ENCODE measurements at places on chromosomes 7 and 10.

GRCh38 chr7:18541181-18541870, 45.8 kb downstream of the HDAC9 start:
- DNase-seq: no peak

DNA sequence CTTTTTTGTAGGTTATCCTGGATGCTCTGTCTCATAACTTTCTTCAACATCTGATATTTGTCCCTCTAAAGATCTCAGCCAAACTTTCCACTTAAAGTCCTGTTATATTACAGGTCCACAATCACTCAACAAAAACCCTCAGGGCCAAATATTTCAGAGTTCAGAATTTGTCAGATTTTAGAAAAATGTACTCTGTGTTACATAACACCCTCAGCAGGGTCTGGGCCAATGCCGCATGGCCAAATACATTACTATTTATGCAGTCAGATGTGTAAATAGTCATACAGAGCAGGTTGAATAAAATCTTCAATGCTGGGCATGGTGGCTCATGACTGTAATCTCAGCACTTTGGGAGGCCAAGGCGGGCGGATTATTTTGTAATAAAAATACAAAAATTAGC, 11.5 kb downstream of the RAB19 start:
- DNase-seq: no peak

DNA sequence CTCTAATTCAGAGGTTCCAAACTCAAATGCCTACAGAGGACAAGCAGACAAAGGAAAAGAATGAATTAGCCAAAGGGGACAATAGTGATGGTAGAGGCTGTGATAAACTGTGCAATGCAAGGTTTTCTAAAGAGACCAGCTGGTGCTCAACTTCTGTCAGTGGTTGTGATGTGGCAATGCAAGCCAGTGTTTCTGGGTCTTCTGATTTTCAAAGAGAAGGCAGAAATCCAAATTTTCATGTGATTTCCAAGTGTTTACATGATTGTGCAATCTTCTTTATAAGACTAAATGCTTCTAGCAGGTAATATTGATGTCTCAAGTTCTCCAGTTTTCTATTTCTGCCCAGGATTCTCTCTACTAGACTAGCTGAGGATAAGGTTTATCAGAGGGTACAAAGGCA, 135.9 kb downstream of the PCDH15 start:
- DNase-seq: no peak

DNA sequence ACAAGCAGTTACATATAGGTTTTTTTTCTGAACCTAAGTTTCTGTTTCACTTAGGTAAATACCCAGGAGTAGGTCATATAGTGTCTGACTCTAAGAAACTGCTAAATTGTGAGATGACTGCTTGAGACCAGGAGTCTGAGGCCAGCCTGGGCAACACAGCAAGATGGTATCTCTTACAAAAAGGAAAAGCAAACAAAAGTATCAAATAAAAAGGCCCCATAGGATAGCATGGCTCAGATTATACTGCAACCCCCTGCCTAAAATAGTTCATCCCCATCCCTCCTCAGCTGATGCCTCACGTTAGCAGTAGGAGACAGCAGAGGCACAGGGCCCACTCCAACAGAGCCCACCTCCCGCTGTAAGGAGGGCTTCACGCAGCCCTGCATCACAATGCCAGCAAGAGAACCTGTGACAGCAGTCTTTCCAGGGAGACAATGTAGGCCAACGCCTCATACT, 90.3 kb downstream of the SRPK2 start:
- no peak for DNase-seq

DNA sequence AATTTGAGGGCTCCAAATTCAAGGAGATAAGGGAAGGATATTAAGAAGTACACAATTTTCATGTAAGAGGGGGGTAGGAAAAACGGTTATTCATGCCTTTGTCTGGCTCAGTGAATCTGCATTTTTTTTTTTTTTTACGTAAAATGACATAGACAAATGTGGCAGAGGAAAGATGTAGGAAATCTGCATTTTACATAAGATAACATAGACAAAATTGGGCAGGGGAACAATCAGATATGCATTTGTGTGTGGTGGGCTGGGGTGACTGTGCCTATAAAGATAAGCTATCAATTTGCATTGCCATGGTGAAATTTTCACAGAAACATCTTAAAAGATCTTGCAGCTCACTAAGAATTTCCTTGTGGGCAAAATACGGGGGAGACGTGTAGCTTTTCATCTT, 92.7 kb upstream of the GPR141 start:
- DNase-seq: no peak

- DNase-seq: no peak
Observed at GRCh38 chr7:45402480-45403218, 171.5 kb upstream of the ADCY1 start.

DNA sequence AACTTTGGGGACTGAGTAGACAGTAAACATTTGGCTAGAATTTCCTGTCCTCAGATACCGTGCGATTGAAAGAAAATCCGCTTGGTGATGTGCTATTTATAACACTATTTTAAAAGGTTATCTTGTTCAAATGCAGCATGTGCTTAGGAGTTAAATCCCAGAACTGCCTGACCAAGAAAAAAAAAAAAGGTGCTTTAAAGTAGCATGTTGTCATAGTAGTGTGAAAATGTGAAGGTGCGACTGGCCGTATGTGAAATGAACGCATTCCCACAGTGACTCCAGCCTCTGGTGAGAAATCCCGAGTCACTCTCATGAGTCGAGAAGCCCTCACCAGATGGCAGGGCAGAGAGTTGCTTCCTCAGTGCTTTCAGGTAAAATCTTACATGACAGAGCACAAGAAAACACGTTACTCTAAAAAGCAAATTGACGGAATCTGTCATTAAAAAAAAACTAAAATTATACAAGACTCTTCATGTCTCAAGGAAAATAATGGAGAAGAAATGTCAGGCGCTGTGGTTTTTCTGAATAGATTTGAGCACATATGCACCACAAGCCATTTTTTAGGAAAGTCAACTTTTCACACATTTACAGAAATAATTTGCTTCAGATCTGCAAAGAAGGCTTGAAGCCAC, 18.4 kb upstream of the KLF6 start:
- DNase-seq: no peak

- no peak for DNase-seq
Observed at GRCh38 chr10:132900211-132900756, 42.1 kb downstream of the CFAP46 start.

DNA sequence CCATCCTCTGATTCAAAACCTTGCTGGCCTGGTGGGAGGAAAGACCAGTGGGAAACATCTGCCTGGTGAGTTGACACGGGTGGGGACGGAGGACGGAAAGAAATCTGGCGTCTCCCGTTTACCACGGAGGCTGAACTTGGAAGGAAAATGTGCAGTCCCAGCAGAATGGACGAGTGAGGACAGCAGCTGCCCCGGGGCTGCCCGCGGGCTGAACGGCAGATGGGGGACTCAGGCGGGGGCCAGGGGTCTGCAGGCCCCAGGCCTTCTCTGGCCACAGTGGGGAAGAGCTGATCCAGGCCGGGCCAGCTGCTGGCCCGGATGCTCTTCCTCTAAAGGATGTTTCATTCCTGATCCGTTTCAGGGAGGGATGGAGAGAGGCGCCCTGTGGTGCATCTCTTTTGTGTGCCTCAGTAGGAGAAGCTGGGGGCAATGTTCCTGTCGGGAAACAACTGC, 147.5 kb upstream of the CHST15 start:
- no peak for DNase-seq

DNA sequence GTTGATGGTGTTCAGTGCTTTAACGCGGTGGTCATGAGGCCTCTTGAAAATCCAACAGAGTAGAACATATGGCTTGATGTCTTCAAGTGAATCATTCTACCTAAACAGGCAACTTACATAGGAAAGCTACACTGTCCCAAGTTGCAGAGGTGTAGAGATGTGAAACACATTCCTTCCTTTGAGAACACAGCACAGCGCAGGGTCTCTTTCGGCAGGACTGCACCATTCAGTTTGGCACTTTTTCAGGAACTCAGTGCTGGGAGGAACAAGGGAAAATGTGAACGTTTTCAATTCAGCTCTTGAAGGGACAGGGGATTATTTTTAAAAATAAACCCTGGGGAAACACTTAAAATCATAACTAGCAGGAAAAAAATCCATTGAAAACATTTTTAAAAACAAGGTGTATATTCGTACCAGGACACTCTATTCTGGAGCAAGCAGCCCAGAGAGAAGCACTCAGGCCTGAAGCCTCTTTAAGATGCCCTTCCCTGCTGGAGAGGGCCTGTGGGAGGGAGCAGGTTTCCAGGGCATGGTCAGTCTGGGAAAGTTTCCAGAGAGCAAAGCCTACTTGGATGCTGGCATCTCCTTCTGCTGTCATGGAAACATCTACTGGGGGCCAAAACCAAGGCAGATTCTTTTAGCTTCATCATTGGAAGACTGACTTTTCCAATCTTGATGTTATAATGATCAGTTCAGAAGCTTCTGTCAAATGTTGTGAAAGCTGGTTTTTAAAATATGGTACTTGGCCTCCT, 60.4 kb upstream of the NPVF start:
- DNase-seq: no peak

DNA sequence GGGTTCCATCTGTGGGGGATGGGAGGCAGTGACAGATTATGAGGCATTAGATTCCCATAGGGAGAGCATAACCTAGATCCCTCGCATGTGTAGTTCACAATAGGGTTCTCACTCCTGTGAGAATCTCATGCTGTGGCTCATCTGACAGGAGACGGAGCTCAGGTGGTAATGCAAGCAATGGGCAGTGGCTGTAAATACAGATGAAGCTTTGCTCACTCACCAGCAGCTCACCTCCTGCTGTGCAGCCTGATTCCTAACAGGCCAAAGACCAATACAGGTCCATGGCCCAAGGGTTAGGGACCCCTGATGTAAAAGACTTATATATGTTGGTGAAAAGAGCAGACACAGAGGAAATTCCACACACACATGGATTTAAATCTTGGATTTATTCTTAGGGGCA, 370.2 kb downstream of the NRG3 start:
- no peak for DNase-seq

- DNase-seq: no peak
Observed at GRCh38 chr7:47148536-47149207, 433.2 kb downstream of the TNS3 start.

DNA sequence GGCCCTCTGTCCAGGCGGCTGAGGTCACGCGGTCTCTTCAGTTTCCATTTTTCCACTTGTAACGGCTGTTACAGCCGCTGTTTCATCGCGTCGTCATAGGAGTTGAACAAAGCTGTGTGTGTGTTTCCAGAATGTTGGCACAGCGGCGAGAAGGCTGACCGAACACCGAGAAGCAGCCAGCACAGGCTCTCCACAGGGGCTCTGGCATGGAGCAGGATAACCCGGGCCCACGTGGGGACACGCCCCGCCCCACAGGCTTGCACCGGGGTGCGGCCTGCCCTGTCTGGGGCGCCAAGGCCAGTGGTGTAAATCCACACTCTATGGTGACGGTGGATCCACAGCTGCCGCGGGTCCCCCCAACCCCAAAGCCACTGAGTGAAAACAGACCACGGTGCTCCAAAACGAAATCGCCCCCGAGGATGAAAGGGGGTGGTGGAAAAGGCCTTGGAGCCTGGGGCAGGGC, 448.2 kb downstream of the DNAJB6 start:
- no peak for DNase-seq

DNA sequence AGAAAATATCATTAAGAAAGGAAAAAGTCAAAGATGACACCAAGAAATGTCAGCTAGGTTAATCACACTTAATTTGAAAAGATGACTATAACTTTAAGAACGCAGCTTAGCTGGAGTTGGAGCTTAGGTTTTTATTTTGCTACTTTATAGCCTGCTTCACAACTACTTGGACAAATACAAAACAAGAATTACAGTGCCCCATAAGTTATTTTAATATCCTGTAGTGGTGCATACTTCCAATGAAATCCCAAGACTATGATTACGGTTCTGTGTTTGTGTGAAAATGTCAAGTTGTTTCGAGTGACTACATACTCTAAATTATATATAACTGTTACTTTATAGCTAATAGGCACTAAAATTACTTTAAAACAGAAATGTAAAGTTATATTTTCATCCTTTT, 244.6 kb upstream of the MGMT start:
- no peak for DNase-seq

DNA sequence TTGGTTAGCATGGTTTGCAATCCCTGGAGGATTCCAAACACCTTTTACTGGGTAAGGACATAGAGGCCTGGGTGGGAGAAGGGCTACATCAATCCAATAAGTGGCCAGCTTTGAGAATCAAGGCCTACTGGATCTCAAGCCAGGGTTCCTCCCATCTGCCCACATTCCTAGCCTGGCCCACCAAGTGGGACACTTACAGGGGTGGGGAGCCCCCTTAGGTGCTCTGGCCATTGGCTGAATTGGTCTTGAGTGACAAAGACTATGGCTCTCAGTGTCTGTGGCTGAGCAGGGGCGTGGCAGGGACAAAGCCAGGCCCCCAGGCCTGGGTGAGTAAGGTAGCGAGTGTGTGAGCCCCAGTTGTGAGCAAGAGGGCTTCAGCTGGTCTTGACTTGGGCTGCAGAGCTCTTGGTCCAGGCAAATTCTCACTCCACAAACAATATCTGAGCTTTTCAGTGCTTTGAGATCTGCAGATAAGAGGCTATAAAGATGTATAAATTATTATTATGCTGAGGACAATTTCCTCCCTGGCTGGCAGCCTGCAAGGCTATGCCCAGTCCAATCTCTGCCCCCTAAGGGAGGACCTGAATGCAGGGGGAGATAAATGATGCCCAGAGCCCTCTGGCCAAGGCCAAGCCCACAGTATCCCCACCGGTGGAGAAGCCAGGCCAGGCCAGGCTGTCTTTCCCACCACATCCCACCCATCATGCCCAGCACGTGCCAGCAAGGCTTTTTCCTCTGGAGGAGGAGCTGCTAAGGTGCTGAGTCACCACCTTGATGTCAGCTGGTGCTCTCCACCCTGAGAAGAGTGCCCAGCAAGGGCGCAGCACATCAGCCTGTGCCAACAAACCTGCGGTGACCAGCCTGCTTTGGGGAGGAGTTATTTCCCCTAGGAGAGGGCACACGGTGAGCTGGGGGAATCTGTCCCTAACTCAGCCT, 80.7 kb upstream of the DUSP5 start:
- DNase-seq: no peak

GRCh38 chr7:7489546-7489945, 46.1 kb downstream of the COL28A1 start:
- DNase-seq: no peak

DNA sequence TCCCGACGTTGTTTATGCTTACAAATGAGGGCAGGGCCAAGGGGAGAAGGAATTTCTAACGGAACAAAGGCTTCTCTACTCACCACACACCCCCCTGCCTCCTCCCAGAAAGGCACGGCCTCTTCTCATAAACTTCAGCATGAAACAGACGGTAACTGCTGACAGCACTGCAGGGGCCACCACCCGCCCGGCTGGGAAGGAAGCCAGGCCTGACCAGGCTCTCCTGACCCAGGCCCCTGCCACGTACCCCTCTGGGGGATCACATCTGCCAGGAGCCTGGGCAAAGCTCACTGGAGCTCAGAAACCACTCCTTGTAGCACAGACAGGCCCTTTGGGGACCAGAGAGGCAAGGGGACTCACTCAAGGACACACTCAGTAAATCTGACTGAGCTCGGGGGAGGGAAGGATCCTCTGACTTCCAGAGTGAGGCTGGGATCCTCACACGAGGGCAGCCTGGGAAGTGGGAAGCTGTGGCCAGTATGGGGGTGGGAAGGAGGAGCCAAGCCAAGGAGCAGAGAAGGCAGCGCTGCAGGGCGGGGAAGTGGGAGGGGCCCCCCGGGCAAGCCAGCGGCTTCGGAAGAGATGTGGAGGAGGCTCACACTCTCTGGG, 46.1 kb downstream of the ZCCHC24 start:
- peak; percentile 59 for DNase-seq
